GM18507 (cell line): ENCODE measurements at places on chromosomes 7 and 10.

GRCh38 chr10:132264966-132265889 lies 42.5 kb downstream of the STK32C start:
- DNase-seq, result no peak

GRCh38 chr7:45893996-45894664 lies 5.8 kb downstream of the IGFBP1 start:
- DNase-seq, result no peak

GRCh38 chr10:310371-310770 lies 175.1 kb downstream of the ZMYND11 start:
- DNase-seq, result no peak

DNA sequence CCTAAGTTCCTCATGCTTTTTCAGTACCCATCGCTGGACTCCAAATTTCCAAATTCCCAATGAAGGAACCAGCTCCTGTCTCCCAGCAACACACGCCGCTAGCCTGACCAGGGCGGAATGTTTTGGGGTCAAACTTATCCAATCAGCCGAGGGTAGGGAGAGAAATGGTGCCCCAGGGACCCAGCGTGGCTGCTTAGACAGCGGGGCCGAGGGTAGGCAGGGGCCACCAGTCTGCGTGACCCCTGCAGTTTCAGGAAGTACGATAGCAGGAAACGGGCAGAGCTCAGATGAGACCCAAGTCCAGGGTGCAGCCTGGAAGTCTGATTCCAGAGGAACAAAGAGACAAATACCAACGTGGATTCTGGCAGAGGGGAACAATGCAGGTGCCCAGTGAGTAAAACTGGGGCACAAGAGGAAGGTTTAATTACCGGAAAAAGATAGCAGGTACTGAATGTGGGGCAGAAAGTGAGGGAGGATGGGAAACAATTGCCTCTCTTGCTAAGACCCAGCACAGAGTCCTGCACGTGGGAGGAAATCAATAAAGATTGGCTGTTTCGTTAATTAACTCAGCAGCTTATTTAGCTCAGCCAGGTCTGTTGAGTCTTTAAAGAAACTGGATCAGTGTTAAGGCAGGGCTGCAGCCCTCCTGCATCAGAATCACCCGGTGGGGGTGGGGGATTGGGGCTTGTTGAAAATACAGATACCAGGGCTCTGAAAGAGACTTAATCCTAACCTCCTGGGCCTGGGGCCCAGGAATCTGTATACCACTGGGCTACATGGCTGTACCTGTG lies 50.4 kb upstream of the NFE2L3 start:
- peak; percentile 23 for DNase-seq

GRCh38 chr10:131895116-131895515 lies 5.7 kb upstream of the PPP2R2D start:
- no peak for DNase-seq

DNA sequence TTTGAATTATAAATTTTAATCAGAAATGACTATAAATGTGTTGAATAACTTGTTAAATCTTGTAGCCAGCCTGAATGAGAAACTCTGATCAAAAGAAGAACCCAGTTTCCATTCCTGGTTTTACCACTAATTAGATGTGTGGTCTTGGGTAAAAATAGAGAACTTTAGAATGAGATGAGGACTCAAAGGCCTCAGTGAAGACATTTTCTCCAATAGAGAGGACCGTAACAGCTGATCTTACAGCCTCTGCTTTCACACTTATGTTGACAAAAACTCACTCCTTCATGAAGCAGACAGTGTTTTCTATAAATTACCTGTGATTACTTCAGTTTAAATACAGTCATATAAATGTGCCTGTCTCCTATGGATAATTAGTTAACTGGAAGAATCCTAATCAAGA lies 200.1 kb upstream of the MEOX2 start:
- DNase-seq, result no peak

- no peak for DNase-seq
Observed at GRCh38 chr7:71900556-71900955, 511.6 kb downstream of the CALN1 start.

DNA sequence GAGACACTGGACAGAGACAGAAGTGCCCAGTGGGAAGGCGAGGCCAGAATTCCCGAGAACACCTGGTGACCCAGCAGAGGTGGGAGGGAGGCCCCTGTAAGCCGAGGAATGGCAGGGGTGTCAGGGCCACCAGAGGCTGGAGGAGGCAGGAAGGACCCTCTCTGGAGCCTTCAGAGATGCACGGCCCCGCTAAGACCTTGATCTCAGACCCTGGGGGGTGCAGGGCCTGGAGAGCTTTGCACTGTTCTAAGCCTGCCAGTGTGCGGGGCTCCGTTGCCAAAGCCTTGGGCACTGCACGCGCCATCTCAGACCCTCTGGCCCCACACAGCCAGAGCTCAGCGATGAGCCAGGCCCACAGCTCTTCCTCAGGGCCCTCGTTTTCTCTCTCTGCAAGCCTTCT lies 557.1 kb downstream of the PTPRN2 start:
- DNase-seq, result no peak

DNA sequence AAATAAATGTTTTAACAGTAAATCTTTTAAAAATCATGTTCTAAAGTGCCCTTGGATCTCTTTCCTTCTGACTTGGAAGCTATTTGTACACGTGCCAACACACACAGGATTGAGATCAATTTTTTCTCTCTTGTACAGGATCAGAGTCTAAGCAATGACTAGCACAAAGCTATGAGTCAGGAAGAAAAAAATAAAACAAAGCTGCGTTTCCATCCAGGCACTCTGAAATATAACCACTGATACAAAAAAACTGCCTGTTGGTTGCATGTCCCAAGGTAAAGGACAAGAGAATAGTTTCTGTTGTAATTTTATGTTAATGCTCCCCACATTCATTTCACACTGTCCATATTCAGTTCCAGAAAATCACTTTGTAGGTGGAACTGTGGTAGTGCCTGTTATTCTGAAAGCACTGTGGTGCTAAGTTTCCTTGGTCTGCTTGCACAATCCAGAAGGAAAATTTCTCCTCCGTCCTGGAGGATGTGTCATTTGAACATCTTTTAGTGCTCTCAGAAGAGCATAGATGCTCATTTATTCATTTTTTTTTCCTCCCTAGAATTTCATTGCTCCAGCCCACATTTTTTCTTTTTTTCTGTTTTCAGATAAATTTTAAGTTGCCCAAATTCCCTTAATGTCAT lies 113.4 kb downstream of the PLXDC2 start:
- DNase-seq, result no peak

GRCh38 chr10:22837351-22837750 lies 90.5 kb upstream of the ARMC3 start:
- DNase-seq, result no peak

DNA sequence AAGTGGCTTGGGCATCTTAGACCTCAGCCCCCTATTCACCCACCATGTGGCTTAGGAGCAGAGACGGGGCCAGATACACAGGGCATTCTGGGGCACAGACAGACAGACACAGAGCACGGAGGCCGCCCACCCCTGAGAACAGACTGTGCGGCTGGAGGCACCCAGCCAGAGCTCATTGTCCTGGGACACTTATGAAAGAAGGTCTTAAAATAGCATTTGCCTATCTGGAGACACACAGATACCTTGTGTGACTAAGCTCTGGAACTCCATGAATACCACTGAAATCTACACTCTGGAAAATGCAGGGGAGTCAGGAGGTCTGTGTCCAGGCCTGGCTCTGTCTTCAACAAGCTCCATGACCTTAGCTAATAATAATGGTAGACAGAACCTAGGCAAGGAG lies 41.4 kb upstream of the ADO start:
- no peak for DNase-seq

GRCh38 chr10:74084955-74085354 lies 65.7 kb downstream of the AP3M1 start:
- DNase-seq, result peak; percentile 30

DNA sequence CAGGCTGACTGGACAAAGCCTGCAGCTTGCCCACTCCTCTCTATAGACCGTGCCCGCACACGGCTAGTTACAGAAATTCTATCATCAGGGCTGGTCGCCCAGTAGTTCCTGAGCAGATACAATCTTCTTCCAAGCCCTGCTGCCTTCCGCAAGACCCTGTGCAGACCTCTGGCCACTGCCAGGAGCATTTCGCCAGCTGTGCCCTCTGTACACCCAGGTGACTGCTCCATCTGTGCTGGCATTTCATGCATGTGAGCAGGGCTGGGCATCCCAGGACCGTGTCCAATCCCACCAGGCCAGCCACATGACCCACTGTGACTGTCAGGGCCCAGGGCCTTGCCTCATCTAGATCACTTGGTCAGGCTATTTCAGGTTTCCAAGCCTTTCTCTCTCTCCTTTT lies 36.9 kb downstream of the HSPA12A start:
- DNase-seq, result no peak

GRCh38 chr7:83442911-83443310 lies 206.0 kb downstream of the SEMA3E start:
- DNase-seq, result no peak

GRCh38 chr10:33334153-33334804 lies at the start of gene NRP1:
Gene NRP1 (minus strand): TSS chr10:33334667. CDS start chr10:33334382, 285 bp downstream.
- no peak for DNase-seq

GRCh38 chr7:52481571-52481970 lies 553.9 kb upstream of the POM121L12 start:
- DNase-seq, result no peak

DNA sequence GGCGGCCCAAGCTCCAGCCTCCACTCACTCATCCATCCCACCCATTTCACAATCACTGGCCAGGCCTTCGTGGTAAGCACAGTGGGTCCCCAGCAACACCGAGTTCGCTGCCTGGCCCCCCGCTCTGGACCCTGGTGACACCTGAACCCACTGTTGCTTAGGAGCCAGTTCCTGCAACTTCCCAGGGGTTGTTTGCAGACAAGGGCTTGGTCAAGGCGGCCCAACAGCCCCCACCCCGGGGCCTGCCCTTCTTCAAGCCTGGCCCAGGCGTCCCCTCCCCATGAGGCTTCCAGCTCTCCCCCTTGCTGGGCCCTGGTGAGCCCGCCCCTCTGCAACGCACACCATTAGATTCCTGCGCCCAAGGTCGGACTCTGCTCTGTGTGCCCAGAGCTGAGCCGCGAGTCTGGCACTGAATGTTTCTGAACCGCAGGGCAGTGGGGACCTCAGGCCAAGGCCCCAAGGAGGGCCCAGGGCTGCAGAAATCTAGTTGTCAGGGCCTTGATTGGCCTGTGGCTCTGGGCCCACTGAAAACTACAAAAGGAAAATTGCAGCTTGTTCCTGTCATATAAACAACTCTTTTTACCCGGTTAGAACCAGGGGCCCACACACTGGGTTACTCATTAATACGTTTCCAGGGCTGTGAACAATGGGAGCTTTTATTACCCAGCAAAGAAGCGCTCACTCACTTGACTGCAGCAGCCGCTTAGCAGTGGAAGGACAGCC lies 2.1 kb upstream of the COX19 start:
- peak; percentile 70 for DNase-seq

DNA sequence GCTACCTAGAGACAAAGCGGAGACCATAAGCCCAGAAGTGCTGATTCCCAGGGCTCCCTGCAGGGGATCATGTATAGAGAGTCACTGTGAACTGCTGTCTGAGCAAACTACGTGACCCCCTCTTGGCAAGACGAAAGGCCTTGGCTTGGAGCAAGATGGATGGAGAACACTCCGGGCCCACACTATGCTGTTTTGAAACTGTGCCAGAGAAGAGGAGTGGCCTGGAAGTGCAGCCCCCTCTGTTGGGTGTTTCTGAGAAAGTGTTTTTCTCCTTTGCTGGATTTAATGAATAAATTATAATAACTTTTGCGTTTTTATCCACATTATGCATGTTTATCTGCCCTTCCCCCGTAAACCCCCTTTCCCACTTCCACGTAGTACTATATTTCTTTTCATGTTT lies 639.3 kb upstream of the GALNT17 start:
- DNase-seq, result no peak

- no peak for DNase-seq
Observed at GRCh38 chr7:134565643-134566136, 16.8 kb downstream of the AKR1B15 start.

- no peak for DNase-seq
Observed at GRCh38 chr10:62199584-62199983, 69.1 kb downstream of the RTKN2 start.

DNA sequence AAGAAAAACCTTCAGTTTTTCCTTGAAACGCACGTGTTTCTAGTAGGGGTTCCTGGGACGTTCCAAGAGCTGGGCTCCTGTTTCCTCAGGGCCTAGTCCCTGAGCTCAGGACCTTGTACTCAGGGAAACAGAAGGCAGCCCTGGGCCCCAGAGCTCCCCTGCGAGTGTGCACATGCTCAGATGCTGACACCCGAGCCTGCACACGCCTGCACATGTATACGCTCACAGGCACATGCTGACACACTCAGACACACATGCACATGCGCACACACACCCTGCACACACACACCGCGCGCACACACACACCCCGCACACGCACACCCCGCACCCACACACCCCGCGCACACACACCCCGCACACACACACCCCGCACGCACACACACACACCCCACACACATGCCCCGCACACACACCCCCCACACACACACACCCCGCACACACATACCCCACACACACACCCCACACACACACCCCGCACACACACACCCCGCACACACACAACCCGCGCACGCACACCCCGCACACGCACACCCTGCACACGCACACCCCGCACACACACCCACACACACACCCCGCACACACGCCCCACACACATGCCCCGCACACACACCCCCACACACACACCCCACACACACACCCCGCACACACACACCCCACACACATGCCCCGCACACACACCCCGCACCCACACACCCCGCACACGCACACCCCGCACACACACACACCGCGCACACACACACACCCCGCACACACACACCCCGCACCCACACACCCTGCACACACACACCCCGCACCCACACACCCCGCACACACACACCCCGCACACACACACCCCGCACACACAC lies 52.2 kb downstream of the CALML3 start:
- no peak for DNase-seq

DNA sequence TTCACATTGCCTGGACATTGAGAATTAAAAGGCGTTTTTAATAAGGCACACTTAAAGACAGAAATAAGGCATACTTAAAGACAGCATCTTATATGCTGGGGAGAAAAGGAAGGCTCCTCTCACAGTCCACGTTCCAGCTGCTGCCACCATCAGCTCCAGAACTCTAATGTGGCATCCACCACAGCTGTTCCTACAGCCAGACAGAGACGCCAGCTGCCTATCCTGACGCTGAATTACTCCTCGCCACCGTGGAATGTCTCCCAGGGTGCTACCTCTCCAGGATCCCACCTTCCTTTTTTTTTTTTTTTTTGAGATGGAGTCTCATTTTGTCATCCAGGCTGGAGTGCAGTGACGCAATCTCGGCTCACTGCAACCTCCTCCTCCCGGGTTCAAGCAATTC lies 30.8 kb downstream of the SLC37A3 start:
- DNase-seq, result no peak

GRCh38 chr7:80415114-80415513 lies 96.8 kb downstream of the GNAT3 start:
- no peak for DNase-seq

- no peak for DNase-seq
Observed at GRCh38 chr7:90668992-90669391, 72.9 kb downstream of the CDK14 start.
